ENCODE measurements at places on chromosomes 11 and 22.

DNA sequence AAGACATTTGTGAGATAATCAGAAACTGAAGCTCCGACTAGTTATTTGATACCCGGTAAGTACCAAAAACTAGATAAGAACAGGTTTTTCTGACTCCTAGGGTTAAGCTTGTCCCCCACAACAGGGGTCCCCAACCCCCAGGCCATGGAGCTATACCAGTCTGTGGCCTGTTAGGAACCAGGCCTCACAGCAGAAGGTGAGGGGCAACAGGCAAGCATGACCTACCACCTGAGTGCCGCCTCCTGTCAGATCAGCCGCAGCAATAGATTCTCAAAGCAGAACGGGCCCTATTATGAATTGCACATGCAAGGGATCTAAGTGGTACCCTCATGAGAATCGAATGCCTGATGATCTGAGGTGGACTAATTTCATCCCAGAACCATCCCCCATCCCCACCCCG, 1.2 kb upstream of the MS4A10 start:
- DNase-seq, result no peak

- no peak for DNase-seq
Observed at GRCh38 chr22:49996518-49997250, 15.9 kb downstream of the IL17REL start.

- no peak for DNase-seq
Observed at GRCh38 chr11:1070594-1071462, 3.8 kb upstream of the MUC2 start.

- DNase-seq, result peak; percentile 98
Observed at GRCh38 chr11:65711785-65712632, at the start of gene KAT5. KAT5 (plus strand) TSS chr11:65712252; CDS start chr11:65712268, 16 bp downstream.

- DNase-seq, result no peak
Observed at GRCh38 chr11:16395601-16396000, 39.3 kb upstream of the SOX6 start.

GRCh38 chr11:125157953-125158680, 6.4 kb upstream of the PKNOX2 start:
- no peak for DNase-seq

- DNase-seq, result peak; percentile 74
Observed at GRCh38 chr11:59898650-59899049, 20.1 kb downstream of the OOSP3 start.

- no peak for DNase-seq
Observed at GRCh38 chr11:86736291-86737143, 63.8 kb upstream of the PRSS23 start.

GRCh38 chr11:125348674-125349309, 147.3 kb downstream of the FEZ1 start:
- peak; percentile 17 for DNase-seq

GRCh38 chr11:112881461-112881860, 79.8 kb upstream of the NCAM1 start:
- DNase-seq, result peak; percentile 59

- no peak for DNase-seq
Observed at GRCh38 chr22:47205081-47205491, 442.6 kb downstream of the TBC1D22A start.

DNA sequence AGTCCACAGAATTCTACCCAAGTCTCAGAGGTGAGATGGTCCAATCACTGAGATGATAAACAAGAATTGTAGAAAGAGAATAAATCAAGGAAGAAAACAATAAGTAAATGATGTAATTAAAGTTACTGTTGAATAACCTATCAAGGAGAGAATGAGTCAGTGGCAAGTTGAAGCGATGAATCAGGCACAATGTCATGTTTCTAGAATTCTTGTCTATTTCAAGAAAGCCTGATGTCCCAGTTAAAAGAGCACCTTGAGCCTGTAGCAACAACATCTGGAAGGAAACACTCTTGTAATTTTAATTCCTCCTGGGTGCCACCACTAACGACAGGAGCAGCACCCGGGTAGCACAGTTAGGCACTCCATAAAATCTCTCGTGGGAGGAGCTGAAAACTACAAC, 67.9 kb upstream of the SLC35C1 start:
- DNase-seq, result peak; percentile 16

- DNase-seq, result no peak
Observed at GRCh38 chr11:94558468-94558867, 8.7 kb upstream of the PIWIL4 start.

DNA sequence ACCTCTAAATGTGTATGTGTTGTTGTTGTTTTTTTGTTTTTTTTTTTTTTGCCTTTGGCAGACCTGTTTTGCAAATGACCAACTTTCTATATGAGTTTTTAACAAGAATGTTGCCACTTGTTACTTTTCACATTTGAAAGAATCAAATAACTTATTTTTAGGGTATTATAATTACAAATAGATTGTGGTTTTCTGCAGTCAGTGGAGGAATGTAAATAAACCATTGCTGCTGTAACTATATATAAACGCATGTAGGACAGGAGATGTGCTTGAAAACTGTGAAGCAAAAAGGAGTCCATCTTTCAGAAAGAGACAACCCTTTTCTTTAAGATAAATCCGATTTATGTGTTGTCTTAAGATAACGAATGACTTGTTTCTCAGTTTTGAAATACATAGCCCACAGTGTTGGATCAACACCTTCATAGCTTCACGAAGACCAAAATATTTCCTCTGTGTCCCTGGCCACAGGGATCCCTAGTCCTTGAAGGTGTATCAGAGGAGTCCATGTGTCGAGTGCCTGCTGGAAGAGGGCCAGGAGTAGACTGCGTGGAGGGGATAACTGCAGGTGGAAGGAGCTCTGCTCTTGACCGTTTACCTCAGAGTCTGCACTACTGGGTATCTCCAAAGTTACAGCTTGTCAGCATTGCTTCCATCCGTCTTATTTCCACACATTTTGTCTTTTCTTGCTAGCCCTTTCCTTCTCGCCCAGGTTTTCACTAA, 24.7 kb downstream of the TNRC6B start:
- no peak for DNase-seq

DNA sequence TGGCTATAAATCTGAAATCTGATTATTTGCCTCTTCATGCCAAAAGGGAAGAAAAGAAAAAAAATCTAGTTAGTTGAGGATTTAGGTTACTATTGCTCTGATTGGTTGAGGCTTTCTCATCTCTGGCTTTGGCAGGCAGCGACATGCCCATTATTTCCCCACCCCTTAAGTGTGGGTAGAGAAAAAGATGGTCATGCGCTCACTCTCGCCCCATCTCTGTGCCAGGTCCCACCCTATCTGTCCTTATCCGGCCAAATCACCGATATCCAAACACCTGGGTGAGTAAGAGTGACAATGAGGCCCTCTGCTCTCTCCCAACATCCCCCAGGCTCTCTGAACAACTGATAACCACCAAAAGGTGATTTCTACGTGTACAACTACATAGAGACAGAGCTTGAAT, 31.2 kb upstream of the SNX19 start:
- DNase-seq, result no peak

GRCh38 chr11:9015677-9016076, 11.9 kb upstream of the NRIP3 start:
- DNase-seq, result peak; percentile 80

GRCh38 chr22:19982991-19983578, 33.5 kb downstream of the ARVCF start:
- no peak for DNase-seq

GRCh38 chr11:79296141-79296540, 144.7 kb downstream of the TENM4 start:
- peak; percentile 59 for DNase-seq

GRCh38 chr11:2211113-2211971, 39.7 kb upstream of the TH start:
- no peak for DNase-seq

DNA sequence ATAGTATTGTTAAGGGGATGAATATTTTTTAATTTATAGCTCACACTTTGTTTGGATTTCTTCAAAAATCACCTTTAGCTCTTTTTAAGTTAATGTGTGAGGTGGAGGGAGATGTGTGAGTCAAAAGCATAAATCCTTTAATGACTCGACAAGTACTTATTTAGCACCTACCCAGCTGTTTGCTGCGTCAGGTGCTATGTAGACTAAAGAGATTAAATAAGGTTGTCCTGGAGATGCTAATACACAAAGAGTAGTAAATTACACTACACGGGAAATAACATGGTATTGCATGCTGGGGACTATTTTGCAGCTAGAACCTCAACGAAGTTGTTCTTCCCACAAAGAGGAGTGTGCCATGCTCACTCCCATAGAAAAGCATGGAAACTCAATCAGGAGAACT, 583.3 kb upstream of the TENM4 start:
- no peak for DNase-seq

DNA sequence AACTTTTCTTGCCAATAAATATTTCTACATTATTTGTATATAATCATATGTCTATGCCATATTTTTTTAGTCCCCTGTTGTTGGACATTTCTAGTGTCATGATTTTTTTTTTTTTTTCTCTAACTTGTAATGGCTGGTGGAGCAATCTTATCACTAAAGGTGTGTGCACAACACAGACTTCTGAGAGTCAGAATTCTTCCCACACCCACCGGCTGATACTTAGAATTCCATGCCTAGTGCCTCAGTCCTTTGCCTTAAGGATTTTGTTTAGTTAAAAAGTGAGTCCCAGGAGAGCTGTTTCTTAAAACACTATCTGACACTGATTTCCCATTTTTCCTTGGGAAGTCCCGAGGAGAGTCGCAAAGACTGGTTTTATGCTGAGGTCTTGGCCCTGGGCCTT, 87.7 kb upstream of the BARX2 start:
- no peak for DNase-seq

- DNase-seq, result no peak
Observed at GRCh38 chr11:104526006-104526405, 362.1 kb upstream of the PDGFD start.

DNA sequence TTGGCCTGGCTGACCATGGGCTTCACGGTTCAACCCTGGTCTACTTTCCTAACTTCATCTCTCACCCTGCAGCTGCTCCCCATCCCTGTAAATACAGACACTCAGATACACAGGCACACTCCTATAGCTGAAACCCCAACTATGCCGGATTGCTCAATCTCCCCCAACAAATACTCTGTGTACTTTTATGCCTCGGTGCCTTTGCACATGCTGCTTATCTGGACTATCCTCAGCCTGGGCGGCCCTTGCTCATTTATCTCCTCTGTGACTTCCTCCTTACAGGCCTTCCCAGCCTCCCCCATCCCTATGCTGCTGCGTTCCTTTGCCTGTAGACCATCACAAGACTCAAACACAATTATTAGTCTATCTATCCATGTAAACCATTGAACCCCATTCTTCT, 76.6 kb downstream of the PKNOX2 start:
- no peak for DNase-seq

DNA sequence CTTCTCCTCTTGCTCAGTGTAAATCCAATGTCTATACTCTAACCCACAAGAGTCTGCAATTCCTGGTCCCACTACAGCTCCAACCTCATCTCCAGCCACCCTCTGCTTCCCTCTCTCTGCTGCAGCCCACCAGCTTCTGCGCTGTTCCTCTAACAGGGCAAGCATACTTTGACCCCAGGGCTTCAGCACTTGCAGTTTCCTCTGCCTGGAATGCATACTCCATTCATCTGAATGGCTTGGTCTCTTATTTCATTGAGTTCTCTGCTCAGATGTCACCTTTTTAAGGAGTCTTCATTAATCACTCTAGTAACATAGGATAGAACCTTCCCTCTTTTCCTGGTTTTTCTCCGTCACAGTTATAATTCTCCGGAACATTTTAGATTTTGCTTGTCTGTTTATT, 141.6 kb downstream of the BUD13 start:
- no peak for DNase-seq

DNA sequence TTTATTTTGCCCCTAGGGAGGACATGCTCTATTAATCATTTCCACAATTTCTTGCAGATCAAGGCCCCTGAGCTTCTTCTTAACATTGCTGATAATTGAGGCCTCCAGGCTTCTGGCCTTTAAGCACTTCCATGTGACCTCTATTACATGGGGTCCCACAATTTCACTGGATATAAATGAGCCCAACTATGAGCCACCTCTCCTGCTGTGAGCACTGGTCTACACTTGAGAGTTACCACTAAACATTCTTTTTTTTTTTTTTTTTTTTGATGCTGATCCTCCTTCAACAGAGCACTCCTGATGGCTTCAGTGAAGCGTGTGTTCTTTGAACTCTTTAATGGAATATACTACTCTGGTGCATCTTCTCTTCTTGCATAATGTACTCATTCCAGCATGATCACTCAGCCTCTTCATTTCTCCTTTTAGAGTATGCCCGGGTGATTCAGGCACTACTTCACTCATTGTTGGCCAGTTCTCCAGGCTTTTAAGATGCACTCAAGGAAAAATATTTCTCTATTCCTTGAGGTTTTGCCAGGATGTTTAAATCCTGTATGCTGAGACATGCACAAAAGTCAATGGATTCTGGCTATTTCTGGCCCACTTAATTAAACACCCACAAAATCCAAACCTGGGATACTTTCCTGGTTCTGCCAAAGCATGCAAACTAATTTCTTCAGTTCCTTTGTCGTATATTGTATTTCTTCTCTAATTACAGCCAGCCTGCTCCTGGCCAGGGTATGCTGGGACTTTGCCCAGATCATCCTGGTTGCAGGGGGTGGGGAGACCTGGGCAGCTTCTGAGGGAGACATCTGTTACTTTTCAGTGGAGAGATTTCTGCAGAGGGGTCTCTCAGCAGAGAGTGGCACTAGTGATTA, 257.8 kb upstream of the LUZP2 start:
- peak; percentile 75 for DNase-seq

GRCh38 chr11:114846416-114846791, 168.1 kb downstream of the NXPE2 start:
- DNase-seq, result peak; percentile 3

DNA sequence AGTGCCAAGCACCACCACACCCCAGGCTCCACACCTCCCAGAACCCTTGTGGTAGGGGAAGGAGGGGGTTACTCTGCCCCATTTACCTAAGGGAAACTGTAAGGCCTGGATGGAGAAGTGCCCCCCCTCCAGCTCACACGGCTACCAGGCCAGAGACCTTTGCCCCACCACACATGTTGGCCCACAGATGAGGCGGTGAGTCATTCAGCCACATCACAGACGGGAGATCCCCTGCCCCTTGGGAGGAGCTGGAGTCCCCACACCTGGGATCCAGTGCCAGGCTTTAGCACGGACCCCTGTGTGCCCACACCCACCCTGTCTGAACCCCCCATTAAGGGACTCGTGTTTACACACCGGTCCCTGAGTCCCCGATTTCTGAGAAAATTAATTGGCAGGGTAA, 24.9 kb downstream of the CDKN1C start:
- peak; percentile 70 for DNase-seq

- DNase-seq, result no peak
Observed at GRCh38 chr11:35365961-35366360, 53.4 kb downstream of the SLC1A2 start.

Measured in M059J (cell line).